ENCODE measurements at places on chromosomes 16 and 17. TPM values are rescaled to one million over a fixed set of nuclear protein-coding genes. Genes with fewer than 3 reads are reported as not detected.

The CCL7 gene
- not detected for total RNA-seq

The RPH3AL gene
- total RNA-seq = 17.7 TPM

The KRT40 gene
- total RNA-seq = not detected

The CDC42EP4 gene
- 50.8 TPM for total RNA-seq

The IRX5 gene
- 21.1 TPM for total RNA-seq

The KCTD19 gene
- 0.49 TPM for total RNA-seq

The NOD2 gene
- total RNA-seq = not detected

The GUCY2D gene
- not detected for total RNA-seq

The WSCD1 gene
- total RNA-seq = 45.7 TPM

The KRTAP2-2 gene
- total RNA-seq = not detected

Data from Caki2 (cell line).